ENCODE measurements at places on chromosomes 12 and 14. TPM values are rescaled to one million over a fixed set of nuclear protein-coding genes. Genes with fewer than 3 reads are reported as not detected.

- no peaks in the 10 kb centered on the region for H3K27me3 ChIP-seq
- H3K27ac ChIP-seq = no peak overlapping the region
- H3K36me3 ChIP-seq = no peaks in the 10 kb centered on the region
- H3K4me3 ChIP-seq = no peak overlapping the region
Observed at GRCh38 chr12:73308079-73308478, 1035.9 kb downstream of the TRHDE start.

- no peaks in the 10 kb centered on the region for H3K4me1 ChIP-seq
- H3K27me3 ChIP-seq = no peaks in the 10 kb centered on the region
- no peak overlapping the region for H3K27ac ChIP-seq
- no peak overlapping the region for H3K4me3 ChIP-seq
- no peak for DNase-seq
Observed at GRCh38 chr12:31309279-31309678, 16.7 kb downstream of the SINHCAF start.

GRCh38 chr12:133130808-133131128, 341 bp downstream of the ZNF10 start:
- peaks cover 15% of the 10 kb centered on the region for H3K4me1 ChIP-seq
- no peaks in the 10 kb centered on the region for H3K27me3 ChIP-seq
- DNase-seq = no peak
- H3K4me3 ChIP-seq = peak overlapping the region; percentile 96
- H3K36me3 ChIP-seq = peaks cover 59% of the 10 kb centered on the region

Gene GPR68
- 0.11 TPM for total RNA-seq

- no peak overlapping the region for H3K27ac ChIP-seq
- no peak for DNase-seq
- no peak overlapping the region for H3K4me3 ChIP-seq
- H3K4me1 ChIP-seq = no peaks in the 10 kb centered on the region
- H3K27me3 ChIP-seq = peaks cover 8% of the 10 kb centered on the region
Observed at GRCh38 chr12:13443498-13443897, 247.0 kb downstream of the EMP1 start.

DNA sequence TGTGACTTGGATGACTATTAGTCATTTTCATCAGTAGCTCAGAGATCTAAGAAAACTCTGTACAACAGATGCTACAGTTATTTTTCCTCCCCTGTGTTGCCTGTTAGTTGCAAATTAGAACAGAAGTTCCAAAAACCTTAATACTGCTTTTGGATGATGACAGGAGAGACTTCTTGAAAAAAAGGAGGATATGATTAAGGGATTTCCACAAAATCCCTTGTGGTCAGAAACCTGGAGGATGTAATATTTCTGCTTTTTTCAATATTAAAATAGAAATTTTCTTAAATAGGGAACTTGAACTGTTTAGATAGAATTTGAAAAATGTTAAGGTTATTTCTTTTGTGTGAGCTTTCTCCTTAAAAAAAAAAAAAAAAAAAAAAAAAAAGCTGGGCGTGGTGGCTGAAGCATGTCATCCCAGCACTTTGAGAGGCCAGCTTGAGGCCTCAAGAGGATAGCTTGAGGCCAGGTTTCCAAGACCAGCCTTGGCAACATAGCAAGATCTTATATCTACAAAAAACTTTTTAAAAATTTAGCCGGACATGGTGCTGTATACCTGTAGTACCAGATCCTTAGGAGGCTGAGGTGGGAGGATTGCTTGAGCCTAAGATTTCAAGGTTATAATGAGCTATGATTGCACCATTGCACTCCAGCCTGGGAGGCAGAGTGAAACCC, 14.1 kb downstream of the CMAS start:
- no peak overlapping the region for H3K4me3 ChIP-seq
- peaks cover 2% of the 10 kb centered on the region for H3K4me1 ChIP-seq
- DNase-seq = no peak
- no peak overlapping the region for H3K27ac ChIP-seq
- peaks cover 33% of the 10 kb centered on the region for H3K36me3 ChIP-seq

GRCh38 chr12:55729819-55730818, 1.3 kb upstream of the CD63 start:
- H3K27ac ChIP-seq = peak overlapping the region; percentile 98
- no peak for DNase-seq
- peak overlapping the region; percentile 87 for H3K4me3 ChIP-seq
- peaks cover 15% of the 10 kb centered on the region for H3K36me3 ChIP-seq

- DNase-seq = no peak
- H3K27ac ChIP-seq = no peak overlapping the region
- H3K27me3 ChIP-seq = peaks cover 5% of the 10 kb centered on the region
- H3K4me3 ChIP-seq = no peak overlapping the region
- H3K36me3 ChIP-seq = no peaks in the 10 kb centered on the region
- H3K4me1 ChIP-seq = peaks cover 8% of the 10 kb centered on the region
Observed at GRCh38 chr12:28869197-28869596, 279.9 kb upstream of the FAR2 start.

GRCh38 chr12:106304001-106304421, 1.5 kb downstream of the TCP11L2 start:
- H3K27me3 ChIP-seq = no peaks in the 10 kb centered on the region
- H3K4me3 ChIP-seq = peak overlapping the region; percentile 88
- H3K36me3 ChIP-seq = peaks cover 9% of the 10 kb centered on the region
- peak overlapping the region; percentile 63 for H3K27ac ChIP-seq
- peaks cover 38% of the 10 kb centered on the region for H3K4me1 ChIP-seq

DNA sequence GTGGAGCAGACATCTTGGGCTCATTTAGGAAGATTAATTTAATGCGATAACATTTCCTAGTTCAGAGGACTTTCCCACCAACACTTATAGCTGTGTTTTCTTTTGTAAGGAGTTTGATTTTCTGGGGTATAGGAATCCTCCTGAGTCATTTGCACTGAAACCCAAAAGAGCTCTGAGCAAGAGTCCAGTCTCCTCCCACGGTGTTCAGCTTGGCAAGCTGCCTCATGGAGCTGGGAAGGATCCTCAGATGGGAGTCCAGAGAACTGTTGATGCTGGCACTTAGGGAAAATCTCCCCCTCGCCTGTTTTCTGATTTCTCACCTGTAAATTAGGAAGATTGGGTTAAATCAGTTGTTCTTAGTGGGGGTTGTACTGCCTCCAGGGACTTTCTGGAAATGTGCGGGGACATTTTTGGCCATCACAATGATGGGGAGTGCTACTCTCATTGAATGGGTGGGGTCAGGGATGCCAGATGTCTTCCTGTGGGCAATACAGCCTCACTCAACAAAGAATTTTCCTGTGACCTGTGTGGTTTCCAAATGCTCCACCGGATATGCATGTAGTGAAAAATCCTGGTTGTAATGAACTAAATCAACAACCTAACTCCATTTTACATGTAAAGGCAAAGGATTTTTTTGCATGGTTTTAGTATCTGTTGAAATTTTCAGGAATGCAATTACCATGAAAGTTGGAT, 150.6 kb downstream of the ADCK1 start:
- H3K4me3 ChIP-seq = no peak overlapping the region
- no peak overlapping the region for H3K27ac ChIP-seq
- H3K36me3 ChIP-seq = no peaks in the 10 kb centered on the region
- no peak for DNase-seq
- no peaks in the 10 kb centered on the region for H3K4me1 ChIP-seq
- no peaks in the 10 kb centered on the region for H3K27me3 ChIP-seq
